NCI-H2107 (cell line): ENCODE measurements at places on chromosomes 5 and 9.

- no peak for DNase-seq
Measured at GRCh38 chr9:81211741-81212140, 477.6 kb downstream of the TLE1 start.

DNA sequence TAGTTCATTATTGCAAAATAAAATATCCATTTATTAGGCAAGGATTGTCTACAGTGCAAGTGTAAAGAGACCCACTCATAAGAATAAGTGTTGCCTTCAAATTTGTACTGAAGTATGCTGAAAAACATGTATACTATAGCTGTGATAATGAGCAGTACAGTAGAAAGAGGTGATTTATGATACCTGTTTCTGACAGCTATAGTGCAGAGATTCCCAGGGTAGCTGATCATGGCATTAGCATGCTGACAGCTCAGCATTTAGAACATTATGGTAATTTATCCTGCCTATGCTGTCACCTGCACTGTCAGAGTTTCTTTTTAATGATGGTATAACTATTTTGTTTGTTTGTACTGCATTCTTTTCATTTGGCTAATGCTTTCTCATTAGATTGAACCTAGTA is 177.6 kb upstream of the TLX3 start:
- no peak for DNase-seq

DNA sequence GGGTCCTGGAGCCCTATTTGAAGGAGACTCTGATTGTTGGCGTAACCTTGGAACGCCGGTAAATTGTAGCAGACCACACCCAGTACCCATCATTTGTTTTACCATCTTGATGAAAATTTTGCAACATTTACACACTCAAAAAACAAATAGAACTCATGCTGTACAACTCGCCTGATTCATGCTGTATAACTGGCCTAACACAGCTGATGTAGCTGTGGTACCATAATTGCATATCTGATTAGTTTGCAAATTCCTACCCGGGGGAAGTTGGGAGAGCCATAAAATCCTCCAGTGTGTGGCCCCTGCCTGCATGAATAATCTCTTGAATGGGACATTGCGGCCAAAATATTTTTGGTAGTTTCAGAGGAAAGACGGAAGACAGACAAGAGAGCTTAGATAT is 9.7 kb downstream of the NIPAL4 start:
- DNase-seq = no peak

DNA sequence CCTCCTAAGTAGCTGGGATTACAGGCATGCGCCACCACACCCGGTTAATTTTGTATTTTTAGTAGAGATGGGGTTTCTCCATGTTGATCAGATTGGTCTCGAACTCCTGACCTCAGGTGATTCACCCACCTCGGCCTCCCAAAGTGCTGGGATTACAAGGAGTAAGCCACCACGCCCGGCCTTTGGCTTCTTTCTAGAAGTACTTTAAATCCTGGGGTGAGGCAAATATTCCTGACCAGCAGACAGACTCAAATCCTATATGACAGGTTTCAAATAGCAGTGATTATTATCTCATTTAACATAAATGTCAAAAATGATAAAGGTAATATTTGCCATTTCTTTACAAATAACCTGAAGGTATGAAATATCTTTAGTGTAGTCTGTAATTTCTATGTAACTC is 35.6 kb downstream of the ABHD17B start:
- no peak for DNase-seq

DNA sequence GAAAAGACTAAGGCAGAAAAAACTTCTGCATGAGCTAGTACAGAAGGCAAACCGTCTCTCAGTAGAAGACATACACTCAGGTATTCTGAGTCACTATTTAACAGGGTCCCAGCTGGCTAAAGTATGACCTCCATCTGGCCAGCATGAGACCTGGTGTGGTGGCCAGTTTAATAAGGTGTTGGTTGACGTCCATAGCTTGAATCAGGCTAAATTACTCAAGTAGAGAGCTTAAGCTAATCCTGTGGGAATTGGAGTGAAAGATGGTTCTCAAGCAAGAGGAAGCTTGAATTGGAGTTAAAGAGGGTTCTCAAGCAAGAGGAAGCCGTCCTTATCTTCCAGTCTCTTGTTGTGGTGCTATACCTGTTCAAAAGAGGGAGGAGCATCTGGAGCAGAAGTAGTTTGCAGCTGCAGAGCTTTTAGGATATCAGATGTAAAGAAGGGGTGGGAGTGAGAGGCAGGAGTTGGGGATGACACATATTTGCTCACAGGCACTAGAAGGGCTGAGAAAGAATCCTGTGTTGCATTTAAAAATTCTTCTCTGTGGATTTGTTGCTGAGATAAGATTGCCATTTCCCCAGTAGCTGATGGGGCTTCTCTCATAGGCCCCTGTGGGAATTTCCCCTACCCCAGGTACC is 136.1 kb upstream of the RUSC2 start:
- no peak for DNase-seq
